ENCODE measurements at places on chromosomes 1 and 21.
A peak's percentile ranks its signal among the peaks of the same experiment; 100 is the strongest.

- DNase-seq = no peak
Measured at GRCh38 chr21:26686278-26686677, 113.2 kb upstream of the CYYR1 start.

DNA sequence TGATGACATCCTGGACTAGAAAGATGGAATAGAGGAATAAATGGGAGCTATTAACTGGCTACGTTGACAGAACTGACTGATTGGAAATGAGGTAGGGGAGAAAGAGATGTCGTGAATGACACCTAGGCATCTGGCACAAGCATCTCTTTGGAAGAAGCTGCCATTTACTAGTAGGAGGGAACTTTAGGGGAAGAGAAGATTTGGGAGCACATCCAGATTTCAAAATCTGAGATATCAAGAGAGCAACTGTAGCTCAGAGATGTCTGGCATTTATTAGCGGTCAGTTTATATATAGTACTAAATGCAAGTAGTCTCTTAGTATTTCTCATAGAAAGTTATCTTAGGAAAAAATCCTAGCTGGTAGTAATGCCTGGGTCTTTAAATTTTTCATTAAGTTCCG is 131.9 kb upstream of the C1orf105 start:
- no peak for DNase-seq

DNA sequence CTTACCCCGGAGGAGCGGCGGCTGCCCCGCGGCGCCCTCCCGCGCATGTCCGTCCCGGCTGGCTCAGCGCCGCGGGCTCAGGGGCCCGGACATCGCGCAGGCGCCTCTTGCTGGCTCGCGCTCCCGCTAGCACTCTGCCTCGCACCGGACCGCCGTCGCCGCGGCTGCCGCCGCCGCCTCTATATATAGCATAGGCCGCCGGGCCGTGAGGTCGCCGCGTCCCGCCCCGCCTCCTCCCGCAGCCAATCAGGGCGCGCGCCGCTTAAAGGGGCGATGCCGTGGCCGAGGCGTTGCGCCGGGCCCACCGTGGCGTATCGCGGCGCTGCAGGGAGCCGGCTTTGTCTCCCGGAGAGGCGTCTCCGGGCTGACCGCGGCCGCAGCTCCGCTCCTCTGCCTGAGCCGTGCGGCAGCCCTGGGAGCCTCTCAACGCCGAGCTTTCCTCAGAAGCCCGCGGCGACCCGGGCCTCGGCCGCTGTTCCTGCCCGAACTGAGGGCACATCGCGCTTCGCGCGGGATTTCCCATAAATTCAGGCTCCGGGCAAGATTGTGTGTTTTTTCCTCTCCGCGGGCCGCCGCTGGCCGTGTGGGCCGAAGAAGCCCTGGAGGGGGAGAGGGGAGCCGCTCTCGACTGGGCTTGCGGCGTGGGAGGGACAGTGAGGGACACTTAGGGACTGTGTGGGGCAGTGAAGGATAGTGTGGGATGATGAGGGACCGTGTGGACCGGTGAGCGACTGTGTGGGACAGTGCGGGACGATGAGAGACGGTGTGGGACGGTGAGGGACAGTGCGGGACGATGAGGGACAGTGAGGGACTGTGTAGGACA is at the start of gene ERRFI1:
Gene ERRFI1 (minus strand): TSS at position 157 of the 823 bp plus-strand sequence. CDS start 10,690 bp downstream, outside the sequence.
- DNase-seq = peak; percentile 94

GRCh38 chr1:230641900-230642262 is 400 bp upstream of the COG2 start:
- peak; percentile 34 for DNase-seq

GRCh38 chr1:239987103-239987745 is 104.5 kb upstream of the FMN2 start:
- no peak for DNase-seq
